ENCODE measurements at places on chromosomes 7 and 10.
A peak's percentile ranks its signal among the peaks of the same experiment; 100 is the strongest.

DNA sequence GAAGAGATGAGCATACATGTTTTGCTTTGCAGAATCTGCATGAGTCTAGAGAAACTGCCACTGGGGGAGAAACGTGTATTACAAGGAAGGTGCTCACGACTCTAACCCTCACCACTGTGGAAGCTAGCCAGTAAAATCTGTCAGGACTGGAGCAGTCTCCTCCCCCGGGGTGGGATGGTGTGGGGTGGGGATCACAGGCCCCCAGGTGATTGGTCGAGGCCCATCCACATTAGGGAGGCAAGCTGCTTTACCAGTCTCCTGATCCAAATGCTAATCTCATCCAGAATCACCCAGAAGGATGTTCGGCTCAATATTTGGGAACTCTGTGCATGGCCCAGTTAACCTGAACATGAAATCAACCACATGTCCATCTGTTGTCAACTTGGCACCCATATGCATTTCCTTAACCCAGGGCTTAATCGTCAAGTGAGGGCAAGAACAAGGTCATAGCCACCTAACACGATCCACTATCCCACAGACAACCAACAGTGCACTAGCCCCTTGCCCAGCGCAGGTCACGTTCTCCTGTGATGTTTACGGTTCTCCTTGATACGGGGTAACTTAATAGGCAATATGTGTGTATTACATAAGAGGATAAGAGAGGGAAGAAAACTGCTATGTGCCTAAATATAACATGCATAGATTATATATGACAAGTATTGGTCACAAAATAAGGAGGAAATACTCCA, 40.8 kb downstream of the DNAJB6 start:
- no peak for DNase-seq

DNA sequence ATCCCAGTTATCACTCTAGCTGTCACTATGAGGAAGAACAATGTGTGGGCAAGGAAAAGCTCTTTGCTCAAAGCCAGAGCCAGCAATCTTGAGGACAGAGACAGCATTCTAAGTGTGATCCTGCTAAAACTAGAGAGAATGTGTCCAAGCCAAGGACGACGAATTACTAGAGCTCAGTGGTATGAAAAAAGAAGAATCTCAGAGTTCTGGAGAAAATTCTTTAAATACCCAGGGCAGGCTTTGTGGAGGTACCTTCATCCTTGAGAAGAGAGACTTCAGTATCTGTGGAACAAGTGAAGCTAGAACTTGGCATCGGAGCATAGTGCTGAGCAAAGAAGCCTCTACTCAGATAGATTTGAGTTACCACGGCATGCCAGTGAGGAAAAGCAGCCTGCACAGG, 209.8 kb downstream of the TRIL start:
- DNase-seq, result no peak

DNA sequence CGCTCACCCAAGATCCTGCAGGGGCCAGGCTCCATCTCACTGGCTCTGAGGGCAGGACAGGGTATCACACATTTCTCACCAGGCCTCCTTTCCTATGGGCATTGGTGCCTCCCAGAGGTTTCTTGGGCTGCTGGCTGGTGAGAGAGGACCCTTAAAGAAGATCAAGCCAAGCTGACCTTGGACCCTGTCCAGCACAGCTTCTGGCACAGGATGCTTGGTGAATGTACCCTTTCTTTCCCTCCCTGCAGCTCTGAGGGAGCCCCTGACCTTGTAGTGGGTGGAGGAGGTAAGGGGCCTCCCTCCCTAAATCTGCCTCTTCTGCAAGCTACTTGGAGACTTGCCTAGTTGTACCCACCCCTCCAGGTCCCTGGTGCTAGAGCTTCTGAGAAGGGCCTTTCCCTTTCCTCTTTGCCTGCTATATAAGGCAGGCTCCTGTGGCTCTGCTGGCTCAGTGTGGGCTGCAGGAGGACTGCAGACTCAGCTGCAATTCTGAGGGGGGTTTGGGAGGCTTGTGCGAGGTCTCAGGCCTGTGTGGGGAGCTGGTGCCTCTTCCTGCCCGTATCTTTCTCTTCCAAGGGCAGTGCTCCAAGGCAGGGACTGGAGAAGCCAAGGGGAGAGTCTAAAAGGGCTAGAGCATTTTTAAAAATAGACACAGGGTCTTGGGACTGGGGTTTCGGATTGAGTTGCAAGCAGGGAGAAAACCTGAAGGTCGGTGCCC, 11.7 kb upstream of the TRIM8 start:
- no peak for DNase-seq

DNA sequence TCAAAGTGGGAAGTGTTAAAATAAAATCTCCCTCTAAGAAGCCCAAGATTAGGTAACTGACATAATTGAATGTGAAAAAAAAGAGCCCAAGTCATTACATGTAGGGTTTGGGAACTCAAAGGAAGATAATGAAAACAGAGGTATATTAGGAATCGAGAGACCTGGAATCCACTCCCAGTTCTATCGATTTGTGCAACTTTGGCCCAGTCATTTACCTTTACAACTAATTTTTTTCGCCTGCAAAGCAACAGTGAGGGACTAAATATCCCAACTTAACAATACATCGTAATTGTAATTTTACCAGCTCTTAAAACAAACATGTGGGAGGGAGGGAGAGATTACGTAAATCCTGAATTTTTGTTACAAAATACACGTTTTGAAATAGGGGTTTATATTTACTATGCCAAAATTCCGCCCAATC, 1.4 kb downstream of the MINDY3 start:
- DNase-seq, result no peak

- DNase-seq, result no peak
Observed at GRCh38 chr10:69726850-69727249, 74.9 kb upstream of the COL13A1 start.

- peak; percentile 14 for DNase-seq
Observed at GRCh38 chr10:725302-725701, 35.8 kb upstream of the DIP2C start.

DNA sequence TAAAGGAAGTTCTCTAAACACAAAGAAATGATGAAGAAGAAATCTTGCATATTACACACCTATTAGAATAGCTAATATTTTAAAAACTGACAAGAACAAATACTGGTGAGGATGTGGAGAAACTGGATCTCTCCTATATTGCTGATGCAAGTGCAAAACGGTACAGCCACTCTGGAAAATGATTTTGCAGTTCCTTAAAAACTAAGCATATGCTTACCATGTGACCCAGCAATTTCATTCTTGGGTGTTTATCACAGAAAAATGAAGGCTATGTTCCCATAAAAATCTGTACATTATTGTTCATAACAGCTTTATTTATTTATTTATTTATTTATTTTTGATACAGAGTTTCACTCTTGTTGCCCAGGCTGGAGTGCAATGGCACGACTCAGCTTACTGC, 14.9 kb upstream of the PLEKHA1 start:
- no peak for DNase-seq

- peak; percentile 72 for DNase-seq
Observed at GRCh38 chr7:84196084-84196503, 1.5 kb upstream of the SEMA3A start.

DNA sequence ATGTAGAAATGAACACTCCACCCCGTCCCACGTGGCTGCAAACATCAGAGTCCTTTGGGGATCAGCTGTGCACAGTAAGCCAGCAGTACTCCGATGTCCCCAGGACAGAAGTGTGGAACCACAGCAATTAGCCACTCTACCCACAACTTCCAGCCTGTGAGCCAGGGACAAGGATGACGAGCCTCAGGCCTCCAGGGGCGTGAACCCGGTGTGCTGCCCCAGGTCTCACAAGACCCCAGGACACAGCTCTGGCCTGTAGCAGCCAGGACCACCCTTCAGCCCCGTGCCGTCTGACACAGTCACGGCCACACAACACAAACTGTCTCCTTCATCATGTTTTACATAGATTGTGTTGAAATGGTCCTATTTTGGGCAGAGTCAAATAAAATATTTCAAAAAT, 113.0 kb upstream of the DIP2C start:
- DNase-seq, result no peak

GRCh38 chr10:103415581-103415980, 19.2 kb downstream of the PDCD11 start:
- no peak for DNase-seq

DNA sequence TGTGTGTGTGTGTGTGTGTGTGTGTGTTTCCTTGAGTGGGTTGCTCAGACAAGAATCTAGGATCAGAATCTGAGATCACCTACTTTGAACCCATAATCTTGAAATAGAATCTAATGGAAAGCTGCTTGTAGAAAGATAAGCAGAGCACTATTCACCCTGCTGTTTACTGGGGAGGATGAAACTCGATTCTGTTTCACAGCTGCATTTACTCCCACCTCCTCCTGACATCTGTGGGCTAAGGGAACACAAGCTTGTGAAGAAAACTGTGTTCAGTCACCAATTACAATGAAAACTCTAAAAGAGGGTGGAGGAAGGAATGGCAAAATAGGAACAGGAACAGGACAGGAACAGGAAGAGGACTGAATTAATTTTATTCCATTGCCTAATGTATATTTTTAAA, 269.5 kb downstream of the TSPAN12 start:
- DNase-seq, result no peak

DNA sequence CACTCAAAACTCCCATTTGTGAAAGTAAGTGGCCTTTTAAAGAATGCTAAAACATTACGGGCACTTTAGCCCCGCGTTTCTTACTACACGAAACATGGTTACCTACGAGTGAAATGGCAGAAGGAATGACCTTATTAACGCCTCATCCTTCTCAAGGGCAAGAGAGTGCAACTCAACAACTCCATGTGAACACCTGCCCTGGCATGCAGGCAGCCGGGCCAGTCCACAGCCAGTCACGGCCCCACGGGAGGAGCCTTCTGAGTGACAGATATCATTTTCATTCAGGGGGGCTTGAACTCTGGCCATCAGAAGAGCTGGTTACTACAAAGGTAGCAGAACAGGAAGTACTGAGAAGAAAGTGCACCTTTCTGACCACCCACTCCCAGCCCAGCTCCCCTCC, 236.1 kb downstream of the PTPRN2 start:
- no peak for DNase-seq

DNA sequence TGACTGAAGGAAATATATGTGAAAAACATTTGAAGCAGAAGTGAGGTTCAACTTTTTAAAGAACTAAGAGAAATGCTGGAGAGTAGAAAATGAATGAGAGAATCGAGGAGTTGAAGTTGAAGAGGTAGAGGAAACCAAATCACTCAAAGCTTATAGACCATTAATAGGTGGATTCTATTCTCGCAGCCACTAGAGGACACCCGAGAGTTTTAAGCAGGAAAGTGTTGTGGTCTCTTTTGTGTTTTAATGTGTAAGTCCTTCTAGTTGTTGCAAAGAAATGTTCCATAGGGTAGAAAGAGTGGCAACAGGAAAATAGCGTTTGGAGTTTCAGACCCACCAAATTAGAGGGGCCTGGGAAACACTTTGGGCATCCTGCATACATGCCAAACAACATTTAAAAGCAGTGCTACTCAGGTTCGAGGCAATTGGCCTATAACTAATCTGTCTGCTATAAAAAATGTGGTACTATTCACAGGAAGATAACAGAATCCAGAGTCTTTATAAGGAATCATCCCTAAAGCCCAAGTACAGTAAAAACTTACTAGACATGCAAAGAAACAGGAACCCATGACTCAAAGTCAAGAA, 75.3 kb upstream of the TAS2R16 start:
- DNase-seq, result peak; percentile 20

GRCh38 chr7:97446361-97446760, 285.5 kb upstream of the TAC1 start:
- no peak for DNase-seq

DNA sequence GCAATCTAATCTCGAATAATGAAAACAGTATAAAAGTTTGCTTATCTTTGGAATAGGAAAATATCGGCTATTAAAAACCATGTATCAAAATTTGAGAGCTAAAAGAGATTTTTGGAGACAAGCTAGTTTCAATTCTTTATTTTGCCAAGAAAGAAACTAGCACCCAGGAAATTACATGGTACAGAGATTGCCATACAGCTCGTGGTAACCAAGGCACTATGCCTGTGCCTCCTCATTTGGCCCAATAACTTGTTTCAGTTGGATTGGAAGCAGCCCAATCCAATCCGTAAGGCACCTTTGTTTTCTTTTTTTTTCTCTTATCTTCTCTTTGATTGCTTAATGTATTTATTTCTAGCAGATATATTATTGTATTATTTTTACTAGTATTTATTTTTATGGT, 55.0 kb downstream of the GNAI1 start:
- no peak for DNase-seq

DNA sequence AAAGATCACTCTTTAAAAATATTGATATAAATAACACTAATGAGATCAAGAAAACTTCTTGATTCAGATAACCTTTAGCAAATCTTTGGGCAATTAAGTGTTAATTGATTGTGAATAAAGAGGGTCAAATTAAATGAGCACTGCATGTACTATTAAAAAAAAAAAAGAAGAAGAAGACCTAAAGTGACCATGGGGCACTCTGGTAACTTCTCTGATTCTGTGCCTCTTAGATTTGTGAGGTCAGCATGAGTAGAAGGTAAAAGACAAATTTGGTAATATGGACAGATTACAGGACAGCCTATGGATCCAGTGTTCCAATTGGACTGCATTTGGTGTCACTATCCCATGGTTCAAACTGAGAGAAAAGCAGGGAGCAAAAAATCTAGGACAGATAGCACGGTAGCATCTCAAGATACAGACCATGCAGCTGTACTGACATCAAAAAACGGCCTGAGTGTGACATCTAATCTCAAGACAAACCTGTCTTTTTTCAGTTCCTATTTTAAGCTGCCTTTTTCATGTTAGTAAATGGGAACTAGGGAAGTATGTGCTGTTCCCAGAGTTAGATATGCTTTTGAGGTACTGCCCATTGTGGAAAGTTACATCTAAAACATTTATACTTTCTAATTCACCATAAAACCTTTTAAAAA, 128.0 kb downstream of the KCND2 start:
- DNase-seq, result no peak

DNA sequence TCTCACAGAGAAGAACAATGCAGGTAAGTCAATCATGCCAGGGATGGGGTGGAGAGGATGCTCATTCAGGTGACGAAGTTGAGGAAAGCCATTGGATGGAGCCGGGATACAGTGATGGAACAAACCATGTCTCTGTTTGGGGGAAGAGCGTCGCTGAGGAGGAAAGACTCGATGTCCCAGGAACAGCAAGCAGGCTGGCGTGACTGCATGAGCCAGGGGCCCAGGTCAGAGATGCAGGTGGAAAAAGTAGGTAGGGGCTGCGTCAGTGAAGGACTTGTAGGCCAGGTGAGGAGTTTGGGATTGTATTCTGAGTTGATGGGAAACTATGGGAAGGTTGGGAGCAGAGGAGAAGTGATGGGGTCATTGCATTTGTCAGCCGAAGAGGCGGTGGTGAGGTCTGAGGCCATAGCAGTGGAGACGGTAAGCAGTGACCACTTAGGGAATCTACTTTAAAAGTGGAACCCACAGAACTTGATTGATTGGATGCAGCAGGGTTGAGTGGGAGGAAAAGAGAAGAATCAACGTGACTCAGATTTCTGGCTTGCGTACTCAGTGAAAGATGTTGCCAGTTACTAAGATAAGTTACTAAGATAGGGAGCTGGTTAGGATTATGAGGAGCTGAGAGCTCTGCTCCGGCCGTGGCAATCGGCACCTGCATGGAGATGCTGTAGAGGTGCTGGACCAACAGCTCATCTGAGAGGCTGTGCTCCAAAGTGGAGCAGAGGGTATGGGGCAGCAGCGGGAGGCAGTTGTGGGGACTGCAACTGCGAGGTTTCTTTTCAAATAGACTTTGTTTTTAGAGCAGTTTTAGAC, 12.5 kb upstream of the IL2RA start:
- peak; percentile 73 for DNase-seq
